ENCODE measurements at places on chromosomes 4 and X. TPM values are rescaled to one million over a fixed set of nuclear protein-coding genes. Genes with fewer than 3 reads are reported as not detected.
A peak's percentile ranks its signal among the peaks of the same experiment; 100 is the strongest.

P2RY8 gene
- not detected for total RNA-seq

FAM184B gene
- total RNA-seq, result 0.54 TPM

LANCL3 gene
- 0.22 TPM for total RNA-seq

GATA1 gene
- not detected for total RNA-seq

DNA sequence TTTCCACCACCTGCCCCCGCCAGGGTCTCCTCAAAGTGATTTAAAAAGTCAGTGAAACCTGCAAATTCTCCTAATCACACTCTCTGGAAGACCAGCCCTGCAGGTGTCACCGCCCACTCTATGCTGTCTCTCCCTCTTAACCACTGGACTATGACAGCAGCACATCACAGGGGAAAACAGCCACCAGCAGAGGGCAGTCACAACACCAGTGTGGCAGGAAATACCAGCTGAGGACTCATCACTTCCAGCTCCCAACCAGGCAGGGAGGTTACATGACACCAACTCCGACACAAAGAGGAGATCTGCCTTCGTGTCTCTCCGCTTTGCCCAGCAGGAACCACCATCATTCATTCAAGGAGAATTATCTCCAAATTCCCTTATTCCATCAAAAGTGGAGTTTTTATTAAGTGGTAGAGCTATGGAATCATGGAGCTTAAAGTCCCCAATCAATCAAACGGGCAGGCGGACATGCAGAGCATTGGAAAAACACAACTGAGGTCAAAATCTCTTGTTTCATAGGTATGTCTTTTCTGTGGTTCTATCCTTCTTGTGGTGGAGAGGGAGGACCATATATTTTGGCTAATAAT is 91.3 kb downstream of the NSUN7 start:
- H3K36me3 ChIP-seq, result no peaks in the 10 kb centered on the region
- peak overlapping the region; percentile 54 for H3K27ac ChIP-seq
- peak; percentile 81 for DNase-seq
- H3K4me3 ChIP-seq, result no peak overlapping the region

GRCh38 chr4:38166082-38166481 is 205.9 kb downstream of the PTTG2 start:
- peaks cover 24% of the 10 kb centered on the region for H3K4me1 ChIP-seq
- no peaks in the 10 kb centered on the region for H3K27me3 ChIP-seq
- H3K27ac ChIP-seq, result no peak overlapping the region
- no peak for DNase-seq

DNA sequence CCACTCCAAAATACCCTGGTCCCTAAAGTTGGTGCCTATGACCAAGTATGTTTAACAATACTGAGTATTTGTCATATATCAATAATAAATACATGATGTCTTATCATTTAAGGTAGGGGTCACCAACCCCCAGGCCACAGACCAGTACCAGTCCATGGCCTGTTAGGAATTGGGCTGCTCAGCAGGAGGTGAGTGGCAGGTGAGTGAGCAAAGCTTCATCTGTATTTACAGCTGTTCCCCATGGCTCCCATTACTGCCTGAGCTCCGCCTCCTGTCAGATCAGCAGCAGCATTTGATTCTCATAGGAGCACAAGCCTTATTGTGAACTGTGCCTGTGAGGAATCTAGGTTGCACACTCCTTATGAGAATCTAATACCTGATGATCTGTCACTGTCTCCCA is 126.2 kb downstream of the HNRNPD start:
- no peaks in the 10 kb centered on the region for H3K36me3 ChIP-seq
- no peaks in the 10 kb centered on the region for H3K4me1 ChIP-seq
- no peak overlapping the region for H3K27ac ChIP-seq
- DNase-seq, result no peak
- no peaks in the 10 kb centered on the region for H3K27me3 ChIP-seq

DNA sequence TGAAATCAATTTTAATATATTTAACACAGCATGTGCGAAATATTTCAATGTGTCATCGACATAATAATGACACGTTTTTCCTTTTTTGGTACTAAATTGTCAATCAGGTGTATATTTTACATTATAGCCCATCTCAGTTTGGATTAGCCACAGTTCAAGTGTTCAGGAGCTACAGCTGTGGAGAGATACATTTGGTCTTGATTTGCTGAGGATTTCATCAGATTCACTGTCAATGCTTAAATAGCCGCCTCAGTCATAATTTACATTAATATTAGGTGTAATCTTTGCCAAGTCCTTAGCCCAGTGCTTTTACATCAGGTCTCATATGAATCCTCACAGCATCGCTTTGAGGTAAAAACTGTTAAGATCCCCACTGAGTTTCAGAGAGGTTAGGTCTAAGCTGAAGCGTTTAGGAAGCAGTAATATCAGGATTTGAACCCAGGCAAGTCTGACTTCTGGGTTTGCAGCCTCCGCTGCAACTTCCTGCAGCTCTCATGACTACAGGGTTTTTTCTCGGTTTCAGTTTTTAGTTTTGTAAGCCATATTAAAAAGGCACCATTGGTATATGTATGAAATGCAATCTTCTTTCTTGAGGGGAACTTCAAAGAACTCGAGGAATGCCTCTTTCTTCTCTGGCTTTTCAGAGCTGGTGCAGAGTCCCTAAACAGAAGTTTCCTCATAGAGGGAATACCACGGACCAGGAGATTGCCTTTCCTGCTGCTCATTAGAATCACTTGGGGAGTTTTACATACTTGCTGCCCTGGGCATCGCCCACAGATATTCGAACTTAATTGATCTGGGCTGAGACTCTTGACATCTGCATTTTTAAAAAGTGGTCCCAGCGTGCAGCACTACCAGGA is 6.4 kb downstream of the MTM1 start:
- H3K27ac ChIP-seq, result no peak overlapping the region
- H3K4me1 ChIP-seq, result peaks cover 3% of the 10 kb centered on the region
- H3K4me3 ChIP-seq, result no peak overlapping the region
- no peaks in the 10 kb centered on the region for H3K27me3 ChIP-seq

GRCh38 chr4:9765091-9765490 is 16.3 kb upstream of the DRD5 start:
- no peak overlapping the region for H3K4me3 ChIP-seq
- H3K27ac ChIP-seq, result no peak overlapping the region

DNA sequence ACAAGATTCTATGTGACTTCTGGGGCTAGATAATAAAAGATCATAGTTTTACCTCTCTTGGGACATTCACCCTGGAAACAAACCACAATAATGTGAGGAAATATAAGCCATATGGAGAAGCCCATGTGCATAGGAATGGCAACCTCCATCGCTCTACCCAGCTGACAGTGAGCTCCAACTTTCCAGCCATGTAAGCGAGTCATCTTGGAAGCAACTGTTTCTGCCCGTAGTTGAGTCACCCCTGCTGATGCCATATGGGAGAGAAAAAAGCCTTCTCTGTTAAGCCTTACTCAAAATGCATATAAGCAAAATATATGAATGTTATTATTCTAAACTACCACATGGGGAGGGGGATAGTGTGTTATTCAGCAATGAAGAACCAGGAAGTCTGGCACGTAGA is 31.4 kb upstream of the RELL1 start:
- H3K27me3 ChIP-seq, result no peaks in the 10 kb centered on the region
- peak; percentile 63 for DNase-seq
- no peak overlapping the region for H3K4me3 ChIP-seq
- H3K4me1 ChIP-seq, result peaks cover 9% of the 10 kb centered on the region
- H3K27ac ChIP-seq, result no peak overlapping the region

Measured in astrocyte (in vitro differentiated cells and primary cell).